Aorta (tissue), 5 donors: ENCODE measurements at places on chromosomes 4 and X.
A peak's percentile ranks its signal among the peaks of the same experiment; 100 is the strongest.

DNA sequence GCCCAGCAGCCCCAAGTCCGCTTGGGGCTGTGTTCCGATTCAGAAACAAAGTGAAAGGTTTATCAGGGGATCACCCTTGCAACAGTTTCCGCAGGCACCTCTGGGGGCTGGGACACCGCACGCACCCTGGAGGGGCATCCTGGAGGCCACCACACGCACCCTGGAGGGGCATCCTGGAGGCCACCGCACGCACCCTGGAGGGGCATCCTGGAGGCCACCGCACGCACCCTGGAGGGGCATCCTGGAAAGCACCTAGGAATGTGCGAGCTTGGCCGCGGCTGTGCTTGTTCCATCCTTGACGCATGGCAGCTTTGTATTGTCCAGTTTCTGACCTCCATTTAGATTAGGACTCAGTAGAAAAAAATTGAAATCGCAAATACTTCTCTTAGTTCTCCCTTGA, 21.3 kb upstream of the CBR4 start:
- DNase-seq = no peak

GRCh38 chr4:111650146-111650545, 495.1 kb upstream of the FAM241A start:
- DNase-seq = no peak

DNA sequence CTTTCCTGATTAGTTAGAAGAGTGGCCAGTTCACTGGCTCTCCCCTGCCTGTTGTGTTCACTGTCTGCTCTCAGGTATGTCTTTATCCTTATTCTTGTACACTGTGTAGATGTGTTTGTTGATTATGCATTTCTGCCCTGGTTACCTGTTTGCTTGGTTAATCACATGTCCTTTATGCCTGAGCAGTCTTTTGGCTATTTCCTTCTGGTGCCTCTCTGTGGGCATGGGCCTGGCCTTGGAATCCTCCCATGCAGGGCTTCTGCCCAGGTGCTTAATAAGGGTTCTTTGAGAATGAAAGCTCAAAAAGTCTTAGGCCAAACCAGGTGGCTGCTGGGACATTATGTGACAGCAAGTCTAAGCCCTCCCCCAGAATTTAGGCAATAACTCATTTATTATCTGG, 26.5 kb downstream of the OTUD6A start:
- no peak for DNase-seq

GRCh38 chr4:142660728-142661127, 185.4 kb downstream of the INPP4B start:
- no peak for DNase-seq

GRCh38 chr4:73730867-73731266, 9.5 kb upstream of the CXCL8 start:
- DNase-seq = no peak

DNA sequence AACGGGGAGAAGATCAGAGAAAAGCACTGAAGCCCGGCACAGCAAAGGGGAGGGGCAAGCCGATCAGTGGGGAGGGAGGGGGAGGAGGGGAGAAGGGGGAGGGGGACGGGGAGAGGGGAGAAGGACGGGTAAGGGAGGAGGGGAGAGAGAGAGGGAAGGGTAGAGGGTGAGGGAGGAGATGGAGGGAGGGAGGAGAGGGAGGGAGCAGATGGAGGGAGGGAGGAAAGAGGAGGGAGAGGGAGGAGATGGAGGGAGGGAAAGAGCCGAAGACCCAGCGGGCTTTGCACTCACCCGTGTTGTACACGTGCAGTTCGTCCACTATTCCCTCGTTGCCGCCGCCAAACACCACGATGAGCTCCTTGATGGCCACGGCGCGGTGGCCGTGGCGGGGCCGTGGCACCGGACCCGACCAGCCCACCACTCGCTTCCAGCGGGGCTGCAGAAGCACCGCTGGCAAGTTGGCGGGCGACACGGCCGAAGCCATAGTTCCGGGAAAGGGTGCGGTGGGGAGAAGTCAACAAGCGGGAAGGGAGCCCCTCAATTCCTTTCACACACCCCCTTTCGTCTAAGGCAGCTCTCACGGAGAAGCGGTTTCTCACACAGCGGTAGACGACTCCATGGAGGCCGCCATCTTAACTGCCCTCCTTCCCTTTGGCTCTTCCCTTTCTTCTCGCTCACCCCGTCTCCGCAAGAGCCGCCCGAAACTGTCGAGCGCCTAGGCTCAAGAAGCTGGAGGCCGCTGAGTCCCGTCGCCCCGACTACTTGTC, 1.1 kb downstream of the HCFC1 start:
- peak; percentile 77 for DNase-seq

GRCh38 chrX:24333371-24333770, 19.5 kb upstream of the SUPT20HL2 start:
- DNase-seq = no peak

GRCh38 chr4:7202411-7202810, 10.1 kb downstream of the SORCS2 start:
- DNase-seq = no peak

DNA sequence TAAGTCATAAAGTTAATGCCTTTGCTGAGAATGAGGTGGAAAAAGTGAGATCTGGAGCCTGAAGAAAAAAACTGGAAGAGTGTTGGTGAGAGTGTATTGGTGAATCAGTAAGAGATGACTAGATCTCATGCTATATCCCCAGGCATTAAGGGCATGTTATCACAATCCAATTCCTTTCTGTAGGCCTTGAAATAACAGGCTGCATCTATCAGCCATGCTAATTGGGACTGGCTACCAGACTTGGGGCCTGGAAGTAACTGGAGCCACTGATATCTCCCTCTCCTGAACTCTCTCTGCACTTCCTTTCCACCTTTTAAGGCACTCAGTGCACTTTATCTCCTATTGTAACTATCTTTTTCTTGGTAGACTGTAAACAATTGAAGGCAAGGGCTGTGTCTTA, 88.8 kb upstream of the HPRT1 start:
- no peak for DNase-seq

GRCh38 chrX:11756354-11757318, 1.4 kb upstream of the MSL3 start:
- DNase-seq = no peak

GRCh38 chrX:118353081-118353850, 7.4 kb downstream of the WDR44 start:
- DNase-seq = no peak

GRCh38 chr4:71004281-71004851, 10.9 kb downstream of the DCK start:
- DNase-seq = no peak

GRCh38 chrX:110804446-110804845, 8.8 kb upstream of the CHRDL1 start:
- no peak for DNase-seq

DNA sequence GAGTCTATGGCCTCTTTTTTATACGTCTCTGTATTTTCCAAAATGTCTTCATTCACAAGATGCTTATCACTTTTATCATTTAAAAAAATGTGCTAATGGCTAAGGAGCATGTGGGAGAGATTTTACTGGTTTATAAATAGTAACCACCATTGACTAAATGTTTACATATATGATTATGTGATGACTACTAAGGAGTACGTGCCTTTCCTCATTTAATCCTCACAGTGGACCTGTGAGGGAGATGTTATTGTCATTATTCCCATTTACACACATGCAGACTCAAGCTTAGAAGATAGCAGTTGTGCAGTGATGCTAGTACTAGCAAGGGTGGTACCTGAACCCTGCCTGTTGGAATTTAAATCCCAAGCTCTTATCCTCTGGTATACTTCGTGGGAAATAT, 2.4 kb downstream of the SRD5A3 start:
- DNase-seq = no peak

DNA sequence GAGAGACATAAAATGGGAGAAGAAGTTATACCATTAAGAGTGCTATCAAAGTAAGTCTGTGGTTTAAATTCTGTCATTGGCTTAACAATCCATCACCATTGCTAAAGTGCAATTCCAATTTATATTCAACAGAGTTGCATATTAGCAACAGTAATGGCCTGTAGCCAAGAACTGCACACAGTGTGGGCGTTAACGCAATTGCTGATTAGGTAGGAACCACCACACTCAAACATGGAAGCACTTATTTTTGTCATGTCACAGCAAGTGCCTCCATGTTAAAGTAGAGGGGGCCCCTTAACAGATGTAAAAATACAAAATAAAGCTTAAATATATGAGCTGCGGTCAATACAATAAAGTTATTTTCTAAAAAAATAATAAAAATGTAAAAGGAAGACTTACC, 10.8 kb downstream of the LARP7 start:
- DNase-seq = no peak

DNA sequence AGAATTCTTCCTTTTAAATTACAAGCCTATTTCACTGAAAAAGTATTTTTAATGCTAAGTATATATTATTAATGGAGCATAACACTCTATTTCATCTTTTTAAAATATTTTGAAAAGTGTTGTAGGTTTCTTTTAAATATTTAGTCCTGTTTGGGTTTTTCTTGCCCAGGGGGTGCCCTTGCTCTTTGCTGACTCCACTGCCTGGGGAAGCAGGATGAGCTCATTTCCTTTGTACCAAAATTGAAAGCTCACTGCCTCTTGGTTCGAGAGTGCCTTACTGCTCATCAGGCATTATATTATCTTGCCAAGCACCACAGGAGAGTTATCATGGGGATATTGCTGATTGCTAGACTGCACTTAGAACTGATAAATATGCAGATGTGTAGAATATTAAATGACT, 819.2 kb downstream of the PCDH18 start:
- no peak for DNase-seq

DNA sequence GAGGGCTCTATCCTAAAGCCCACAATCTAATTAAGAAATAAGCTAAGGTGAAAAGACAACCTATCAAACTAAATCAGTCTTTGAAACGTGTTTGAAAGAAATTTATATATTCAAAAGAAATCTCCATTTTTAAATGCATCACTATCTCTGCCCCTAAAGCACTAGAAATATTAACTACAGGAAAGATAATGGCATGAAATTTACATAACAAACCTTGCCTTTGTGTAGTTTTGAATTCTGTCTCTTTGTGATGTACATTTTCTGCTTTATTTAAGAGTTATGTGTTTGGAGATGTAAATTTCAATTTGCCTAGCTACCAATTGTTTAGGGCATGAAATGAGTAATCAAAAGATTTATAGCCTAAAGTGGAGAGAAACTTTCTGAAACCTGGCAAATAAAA, 286.1 kb upstream of the TBX22 start:
- DNase-seq = no peak

GRCh38 chr4:69490271-69490670, 5.4 kb downstream of the UGT2B4 start:
- no peak for DNase-seq

DNA sequence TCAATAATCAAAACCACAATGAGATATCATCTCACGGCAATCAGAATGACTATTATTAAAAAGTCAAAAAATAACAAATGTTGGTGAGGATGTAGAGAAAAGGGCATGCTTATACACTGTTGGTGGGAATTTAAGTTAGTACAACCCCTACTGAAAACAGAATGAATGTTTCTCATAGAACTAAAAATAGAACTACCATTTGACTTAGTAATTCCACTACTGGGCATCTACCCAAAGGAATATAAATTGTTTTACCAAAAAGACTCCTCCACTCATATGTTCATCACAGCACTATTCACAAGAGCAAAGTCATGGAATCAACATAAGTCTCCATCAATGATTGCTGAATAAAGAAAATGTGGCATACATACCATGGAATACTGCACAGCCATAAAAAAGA, 278.1 kb upstream of the ARSJ start:
- DNase-seq = no peak

DNA sequence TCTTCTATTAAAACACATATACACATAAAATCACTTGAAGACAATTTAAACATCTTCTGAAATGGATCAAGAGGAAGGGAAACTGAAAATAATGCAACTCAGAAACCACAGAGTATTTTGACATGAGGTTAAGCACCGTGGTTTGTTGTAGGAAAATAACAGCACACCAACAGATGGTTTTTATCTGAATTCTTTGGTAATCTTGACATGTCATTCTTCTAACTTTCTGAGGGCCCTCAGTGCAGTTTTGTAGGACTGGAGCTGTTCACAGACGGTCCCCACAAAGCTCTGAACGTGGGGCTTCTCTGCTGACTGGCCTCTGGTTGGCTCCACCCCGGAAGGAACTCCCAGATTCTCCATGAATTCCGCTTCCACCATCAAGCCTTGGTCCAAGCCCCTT, 16.0 kb upstream of the TLR8 start:
- no peak for DNase-seq

- DNase-seq = no peak
Measured at GRCh38 chr4:149158817-149159216, 656.8 kb downstream of the IQCM start.

GRCh38 chr4:156516698-156517097, 454.9 kb downstream of the PDGFC start:
- no peak for DNase-seq

- DNase-seq = no peak
Measured at GRCh38 chr4:45438047-45438446, 685.8 kb downstream of the GABRG1 start.

DNA sequence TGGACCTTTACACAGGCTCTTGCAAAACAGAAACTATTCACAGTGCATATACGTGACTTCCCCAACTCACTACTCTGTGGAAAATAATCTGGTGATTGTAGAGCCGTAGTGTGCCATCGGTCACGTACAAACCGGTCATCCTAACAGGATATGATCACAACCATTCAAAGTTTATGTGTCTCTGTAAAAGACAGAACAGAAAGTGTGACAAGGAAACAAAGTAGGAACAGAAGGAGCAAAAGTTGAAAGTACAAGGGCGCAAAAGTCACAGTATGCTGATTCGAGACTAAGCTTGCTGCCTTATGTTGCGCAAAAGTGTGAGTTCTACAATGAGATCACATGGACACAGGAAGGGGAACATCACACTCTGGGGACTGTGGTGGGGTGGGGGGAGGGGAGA, 18.6 kb downstream of the MEPE start:
- DNase-seq = no peak

GRCh38 chr4:53633608-53634007, 42.3 kb upstream of the LNX1 start:
- DNase-seq = no peak

- no peak for DNase-seq
Measured at GRCh38 chrX:138890491-138890890, 179.0 kb upstream of the FGF13 start.

GRCh38 chr4:168673476-168673875, 176.6 kb downstream of the PALLD start:
- no peak for DNase-seq

DNA sequence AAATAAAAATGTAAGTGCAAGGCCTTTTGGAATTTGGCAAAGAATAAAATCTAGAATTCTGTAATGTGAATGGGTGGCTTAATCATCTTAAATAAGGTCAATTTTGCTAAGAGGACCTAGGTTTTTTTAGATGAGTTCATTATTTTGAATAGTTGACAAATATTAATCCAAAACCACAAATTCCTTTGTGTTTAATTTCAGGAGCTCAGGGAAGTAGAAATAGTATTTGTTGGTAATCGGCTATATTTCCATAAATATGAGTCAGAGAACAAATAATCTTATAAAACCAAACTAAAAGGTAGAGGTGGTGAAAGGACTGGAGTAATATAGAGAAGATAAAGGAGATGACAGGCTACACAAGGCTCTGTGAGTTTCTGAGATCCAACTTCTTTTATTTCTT, 190.4 kb upstream of the TLL1 start:
- no peak for DNase-seq

- DNase-seq = no peak
Measured at GRCh38 chr4:58048491-58048890, 938.3 kb upstream of the IGFBP7 start.
